AG09309 (cell line): ENCODE measurements at places on chromosomes 6 and 20.

GRCh38 chr6:90369024-90369519 lies 72.4 kb upstream of the BACH2 start:
- DNase-seq, result peak; percentile 100

- DNase-seq, result no peak
Measured at GRCh38 chr6:164095056-164095455, 680.5 kb downstream of the QKI start.

DNA sequence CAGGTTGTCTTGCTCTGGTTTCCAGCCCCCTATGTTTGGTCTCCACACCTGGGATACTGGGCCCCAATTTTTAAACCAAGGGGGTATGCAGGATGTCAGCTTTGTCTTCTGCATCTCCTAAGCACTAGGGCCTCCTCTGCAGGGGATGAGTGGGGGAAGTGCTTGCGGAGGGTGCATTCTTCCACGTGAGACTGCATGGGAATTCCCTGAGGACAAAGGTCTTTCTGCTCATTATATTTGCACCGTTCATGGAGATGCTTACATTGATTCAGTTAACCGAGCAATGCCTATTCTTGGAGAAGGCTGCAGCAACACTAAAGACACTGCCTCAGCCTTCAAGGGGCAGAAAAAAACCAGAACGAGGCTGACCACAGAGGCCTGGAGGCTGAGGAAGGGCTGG lies 45.4 kb downstream of the RAB44 start:
- no peak for DNase-seq

DNA sequence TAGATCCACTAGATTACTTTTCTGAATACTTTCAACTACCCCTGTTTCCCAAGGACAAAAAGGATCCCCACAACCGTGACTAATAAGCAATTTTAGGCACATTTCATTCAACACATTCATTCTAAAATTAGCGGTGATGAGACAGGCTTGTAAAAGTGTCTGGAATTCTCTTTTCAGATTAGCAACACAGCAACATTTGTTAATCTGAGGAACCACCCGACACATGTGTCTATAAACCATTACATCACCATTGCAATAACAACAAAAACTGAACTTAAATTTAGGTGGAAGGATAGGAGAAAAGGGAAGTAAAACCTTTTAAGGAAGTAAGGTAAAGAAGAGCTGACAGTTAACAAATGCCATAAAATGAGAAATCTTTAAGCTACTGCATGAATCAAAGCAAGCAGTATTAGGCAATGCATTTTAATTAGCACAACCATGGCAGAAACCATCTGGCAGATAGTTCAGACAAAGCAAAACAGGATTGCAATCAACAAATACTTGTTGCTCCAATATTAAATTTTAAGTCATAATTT lies 49.1 kb downstream of the MAP3K7 start:
- DNase-seq, result no peak

DNA sequence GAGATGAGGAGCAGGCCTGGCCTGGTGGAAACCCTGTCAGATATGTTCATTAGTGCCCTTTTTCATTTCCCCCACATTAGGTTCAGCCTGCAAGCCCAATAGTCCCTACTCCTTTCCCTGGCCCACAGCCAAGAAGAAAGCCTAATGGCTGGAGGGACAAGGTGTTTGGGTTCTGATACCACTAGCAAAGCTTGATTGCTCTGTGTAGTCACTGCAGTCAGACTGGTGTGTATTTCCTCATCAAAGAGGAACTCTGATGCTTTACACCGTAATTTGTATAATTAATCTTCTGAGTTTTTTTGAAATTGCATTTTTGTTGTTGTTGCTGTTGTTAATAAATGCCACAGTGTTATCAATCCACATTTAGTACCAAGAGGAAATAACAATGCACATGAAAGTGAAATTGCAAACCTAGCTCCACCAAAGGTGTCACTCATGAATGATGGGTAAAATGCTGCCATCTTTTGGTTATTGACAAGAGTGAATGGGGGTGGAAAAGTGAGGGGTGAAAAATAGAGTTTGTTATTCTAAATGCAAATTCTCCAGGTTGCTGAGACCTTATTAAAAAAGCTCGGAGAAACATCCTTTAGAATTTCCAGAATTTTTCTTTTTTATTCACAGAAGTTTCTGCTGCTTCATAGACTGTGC lies 320.2 kb upstream of the POU3F2 start:
- DNase-seq, result no peak

DNA sequence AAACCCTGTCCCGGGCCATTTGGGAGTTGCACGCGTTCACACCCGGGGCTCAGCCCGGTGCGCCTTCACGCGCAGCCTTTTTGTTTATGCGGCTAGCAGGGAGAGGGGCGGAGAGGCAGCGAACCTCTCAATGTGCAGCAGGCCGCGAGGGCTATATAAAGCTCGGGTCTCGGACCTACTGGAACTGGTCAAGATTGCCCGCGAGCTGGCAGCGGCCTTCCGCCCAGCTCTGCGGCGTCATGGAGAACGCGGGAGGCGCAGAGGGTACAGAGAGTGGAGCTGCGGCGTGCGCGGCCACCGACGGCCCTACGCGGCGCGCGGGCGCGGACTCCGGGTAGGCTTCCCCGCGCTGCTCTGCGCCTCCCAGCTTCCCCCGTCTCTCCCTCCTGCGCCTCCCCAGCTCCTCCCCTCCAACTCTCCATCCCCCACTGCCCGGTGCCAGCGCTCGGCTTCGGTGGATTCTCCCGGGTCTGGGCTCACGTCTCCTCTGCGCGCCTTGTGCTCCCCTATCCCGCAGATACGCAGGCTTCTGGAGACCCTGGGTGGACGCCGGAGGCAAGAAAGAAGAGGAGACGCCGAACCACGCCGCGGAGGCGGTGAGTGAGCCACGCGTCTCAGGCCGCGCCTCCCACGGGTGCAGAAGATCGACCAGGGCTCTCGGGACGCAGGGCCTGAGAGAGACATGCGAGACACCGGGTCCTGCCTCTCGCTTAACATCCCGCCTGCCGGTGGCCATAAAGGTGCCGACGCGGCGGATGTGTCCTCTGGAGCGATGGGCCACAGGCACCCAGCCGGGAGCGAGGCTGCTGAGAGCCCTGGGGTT lies at the start of gene RIPPLY2:
Gene RIPPLY2, plus strand, starts transcription at position 183 of the 823 bp plus-strand sequence. Its CDS starts 57 bp downstream, at position 240.
- no peak for DNase-seq
